Fibroblast of the aortic adventitia (primary cell): ENCODE measurements at places on chromosomes 13 and 19. TPM values are rescaled to one million over a fixed set of nuclear protein-coding genes. Genes with fewer than 3 reads are reported as not detected.

Gene SMAD9
- 8.2 and 17.6 TPM in 2 replicates for total RNA-seq

Gene SPC24
- total RNA-seq = 8.9 and 49.0 TPM in 2 replicates

Gene KIR3DL1
- not detected in 2 replicates for total RNA-seq

Gene DKKL1
- total RNA-seq = 0.18 TPM in 1 of 2 replicates, not detected in the other

Gene LILRB5
- not detected in 2 replicates for total RNA-seq

Gene NCR1
- total RNA-seq = not detected in 2 replicates
